ENCODE measurements at places on chromosomes 3 and 15.
A peak's percentile ranks its signal among the peaks of the same experiment; 100 is the strongest.

DNA sequence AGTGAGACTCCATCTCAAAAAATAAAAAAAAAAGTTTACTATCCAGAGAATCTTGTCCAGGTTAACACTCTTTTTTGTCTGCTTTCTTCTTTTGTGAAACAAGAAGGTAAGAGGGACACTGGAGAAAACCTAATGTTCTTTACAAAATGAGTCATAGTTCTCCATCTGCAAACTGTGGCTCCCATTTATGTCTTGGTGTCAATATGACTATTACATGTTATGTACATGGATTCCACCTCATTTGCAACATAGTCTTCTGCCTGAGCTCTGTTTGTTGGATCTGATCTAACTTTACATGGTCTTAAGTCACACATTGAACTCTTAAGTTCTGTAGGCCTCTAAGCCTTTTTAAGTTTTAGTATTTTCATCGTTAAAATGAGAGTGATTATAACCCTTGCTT is 421.2 kb upstream of the TPRG1 start:
- DNase-seq = no peak

GRCh38 chr3:23961913-23962312 is 16.8 kb downstream of the NR1D2 start:
- no peak for DNase-seq

DNA sequence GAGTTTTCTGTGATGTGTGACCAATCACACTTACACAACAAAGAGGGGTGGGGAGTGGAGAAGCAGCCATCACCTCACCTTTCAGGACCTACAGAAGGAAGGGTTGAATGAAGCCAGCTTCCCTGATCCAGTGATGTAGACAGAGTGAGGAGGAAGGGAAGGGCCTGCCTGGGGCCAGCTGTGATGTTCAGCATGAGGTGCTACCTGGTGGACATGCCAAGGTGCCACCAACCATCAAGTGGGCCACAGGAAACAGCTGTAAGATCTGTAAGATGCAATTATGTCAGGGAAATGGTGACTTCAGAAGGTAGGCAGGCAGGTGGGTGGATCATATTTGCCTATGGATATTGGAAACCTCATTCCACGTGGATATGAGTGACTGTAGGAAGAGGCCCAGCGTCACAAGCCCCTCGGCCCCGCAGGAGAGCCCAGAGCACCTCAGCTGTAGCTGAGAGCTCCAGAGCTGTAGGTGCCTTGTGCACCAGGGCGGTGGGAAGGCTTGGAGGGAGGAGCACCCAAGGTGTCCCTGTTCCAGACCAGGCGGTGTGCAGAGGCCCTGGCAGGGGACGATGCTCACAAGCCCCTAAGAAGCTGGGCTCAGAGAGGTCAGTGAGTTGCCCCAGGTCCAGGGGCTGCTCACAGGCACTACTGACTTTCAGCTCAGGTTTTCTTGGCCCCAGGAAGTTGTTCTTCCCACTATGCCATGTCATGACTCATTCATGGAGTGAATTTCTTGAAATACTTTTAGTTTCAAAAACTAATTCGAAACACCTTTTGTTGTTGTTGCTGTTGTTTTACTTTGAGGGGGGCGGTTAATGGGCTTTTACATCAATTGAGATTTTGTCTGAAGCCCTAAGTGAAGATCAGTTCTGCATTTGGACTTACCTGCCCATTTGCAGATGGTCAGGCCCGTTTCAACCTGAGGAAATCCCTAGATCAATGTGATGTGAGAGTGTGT is 94.2 kb upstream of the ALDH1A3 start:
- DNase-seq = no peak

- DNase-seq = no peak
Measured at GRCh38 chr3:37688756-37689155, 172.9 kb upstream of the CTDSPL start.

DNA sequence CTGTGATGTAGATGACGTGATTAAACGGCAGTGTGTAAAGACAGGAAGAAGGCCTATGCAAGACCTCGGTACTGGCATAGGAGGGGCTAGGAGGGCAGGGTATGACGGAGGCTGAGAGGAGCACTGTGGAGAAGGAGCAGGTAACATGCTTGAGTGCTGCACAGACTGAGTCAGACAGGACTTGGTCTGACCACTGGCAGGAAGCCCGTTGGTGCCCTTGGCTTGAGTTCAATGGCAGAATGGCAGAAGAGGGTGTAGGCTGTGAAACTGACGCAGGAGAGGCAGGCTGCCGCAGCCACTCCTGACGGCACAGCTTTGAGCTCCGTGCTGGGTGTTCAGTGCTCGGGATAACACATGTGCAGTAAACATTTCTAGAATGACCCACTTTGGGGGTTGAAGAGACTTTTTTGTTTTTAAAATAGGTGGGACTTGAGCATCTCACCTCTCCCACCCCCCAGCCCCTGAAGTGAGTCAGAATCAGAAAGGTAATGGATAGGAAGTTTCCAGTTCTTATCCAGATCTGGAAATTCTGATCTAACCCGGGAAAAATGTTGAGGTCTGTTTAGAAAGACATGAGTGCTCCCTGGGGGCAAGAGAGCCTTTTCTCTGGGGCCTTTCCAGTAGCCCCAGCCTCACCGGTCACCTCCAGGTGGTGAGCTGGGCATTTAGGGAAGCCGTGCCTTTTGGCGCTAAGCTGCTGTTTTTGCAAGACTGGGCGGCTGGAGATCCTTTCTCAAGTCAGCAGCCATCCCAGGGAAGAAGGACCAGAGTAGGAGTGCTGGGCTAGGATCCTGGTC is 126.4 kb downstream of the RPLP1 start:
- DNase-seq = peak; percentile 38

DNA sequence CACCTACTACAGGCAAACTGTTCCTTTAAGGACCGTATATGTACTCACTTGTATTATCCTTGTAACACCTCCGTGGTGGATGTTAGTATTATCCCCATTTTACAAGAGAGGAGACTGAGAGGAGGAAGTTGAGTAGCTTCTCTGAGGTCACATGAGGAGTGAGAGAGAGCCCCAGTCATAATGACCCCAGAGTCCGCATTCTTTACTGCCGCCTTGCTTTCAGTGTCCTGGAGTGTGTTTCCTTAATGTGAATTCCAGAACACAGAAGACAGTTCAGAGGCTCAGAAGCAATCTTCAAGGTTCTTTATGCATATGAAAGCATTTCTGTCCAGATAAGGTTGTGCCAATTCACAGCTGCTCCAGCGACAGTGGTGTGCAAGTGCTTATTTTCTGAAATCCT is 199.2 kb downstream of the CACNA2D3 start:
- no peak for DNase-seq
